ENCODE measurements at places on chromosomes 4 and X. TPM values are rescaled to one million over a fixed set of nuclear protein-coding genes. Genes with fewer than 3 reads are reported as not detected.
A peak's percentile ranks its signal among the peaks of the same experiment; 100 is the strongest.

PQBP1 gene
- 98.8 TPM for polyA plus RNA-seq

DNA sequence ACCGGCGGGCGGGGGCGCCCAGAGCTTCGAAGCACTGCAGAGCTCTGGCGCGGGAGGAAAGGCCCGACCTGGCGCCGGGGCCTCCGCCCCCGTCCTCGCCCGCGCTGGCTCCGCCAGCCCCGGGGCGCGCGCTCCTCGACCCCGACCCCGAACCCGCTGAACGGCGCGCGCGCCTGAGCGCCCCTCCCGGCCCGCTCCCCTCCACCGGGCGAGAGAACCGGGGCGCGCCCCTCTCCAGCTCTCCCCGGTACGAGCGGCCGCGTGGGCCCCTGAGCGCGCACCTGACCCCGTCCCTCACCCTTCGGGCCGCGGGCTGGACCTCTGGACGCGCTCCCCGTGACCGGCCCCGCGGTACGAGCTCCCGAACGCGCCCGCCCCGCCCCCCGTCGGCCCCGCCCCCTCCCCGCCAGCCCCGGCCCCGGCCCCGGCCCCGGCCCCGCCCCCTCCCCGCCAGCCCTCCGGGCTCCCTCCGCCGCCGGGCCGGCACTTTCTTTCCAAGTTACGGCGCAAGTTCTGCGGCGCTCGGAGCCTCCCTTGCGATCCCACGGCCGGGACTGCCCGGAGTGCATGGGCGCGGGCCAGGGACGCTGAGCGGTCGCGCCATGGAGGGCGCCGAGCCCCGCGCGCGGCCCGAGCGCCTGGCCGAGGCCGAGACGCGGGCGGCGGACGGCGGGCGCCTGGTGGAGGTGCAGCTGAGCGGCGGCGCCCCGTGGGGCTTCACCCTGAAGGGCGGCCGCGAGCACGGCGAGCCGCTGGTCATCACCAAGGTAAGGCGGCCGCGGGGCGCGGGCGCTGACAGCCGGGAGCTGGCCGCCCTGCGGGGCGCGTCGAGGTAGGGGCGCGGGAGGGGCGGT, at the start of gene SHROOM2:
TSS of gene SHROOM2 (plus strand) at position 486 of the 854 bp plus-strand sequence. CDS start at position 603, 117 bp downstream.
- no peak for DNase-seq

DNA sequence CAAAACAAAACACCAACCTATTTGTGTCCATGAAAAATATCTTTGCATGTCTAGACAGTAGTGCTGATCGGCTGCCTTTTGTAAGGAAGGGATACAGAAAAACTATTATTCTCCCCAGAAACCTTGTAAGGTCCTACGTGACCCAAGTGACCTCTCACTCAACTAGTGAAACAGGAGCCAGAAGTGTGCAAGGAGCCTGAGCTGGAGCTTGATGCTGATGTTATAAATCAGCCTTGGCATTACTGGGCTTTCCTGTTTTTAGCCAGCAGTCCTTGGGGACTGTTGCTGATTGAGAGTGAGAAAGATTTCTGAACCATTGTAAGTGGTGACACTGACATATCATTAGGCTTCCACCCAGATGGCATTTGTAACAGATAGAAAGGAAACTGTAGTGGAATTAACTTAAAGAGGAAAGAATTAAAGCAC, 100.8 kb upstream of the LIMCH1 start:
- DNase-seq: no peak

- DNase-seq: no peak
Measured at GRCh38 chr4:184897895-184898294, 72.1 kb upstream of the ACSL1 start.

DNA sequence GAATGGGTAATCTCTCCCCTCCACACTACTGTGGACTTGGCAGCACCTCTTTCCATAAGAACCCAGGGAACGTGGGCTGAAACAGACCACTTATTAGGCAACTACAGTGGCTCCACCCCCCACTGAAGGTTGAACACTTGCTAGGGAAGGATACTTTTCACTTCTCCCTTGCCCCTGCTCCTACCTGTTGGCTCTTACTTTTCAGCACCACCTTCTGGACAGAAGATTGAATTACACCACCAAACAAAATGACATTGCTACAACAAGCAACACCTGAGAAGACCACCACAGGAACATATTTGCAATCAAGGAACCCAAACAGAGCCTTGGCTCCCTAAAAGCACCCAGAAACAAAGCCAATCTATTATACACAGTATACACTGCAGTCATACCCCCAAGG, 132.1 kb upstream of the CXCL13 start:
- no peak for DNase-seq

GRCh38 chr4:48333587-48333986, 7.7 kb upstream of the SLAIN2 start:
- no peak for DNase-seq

DNA sequence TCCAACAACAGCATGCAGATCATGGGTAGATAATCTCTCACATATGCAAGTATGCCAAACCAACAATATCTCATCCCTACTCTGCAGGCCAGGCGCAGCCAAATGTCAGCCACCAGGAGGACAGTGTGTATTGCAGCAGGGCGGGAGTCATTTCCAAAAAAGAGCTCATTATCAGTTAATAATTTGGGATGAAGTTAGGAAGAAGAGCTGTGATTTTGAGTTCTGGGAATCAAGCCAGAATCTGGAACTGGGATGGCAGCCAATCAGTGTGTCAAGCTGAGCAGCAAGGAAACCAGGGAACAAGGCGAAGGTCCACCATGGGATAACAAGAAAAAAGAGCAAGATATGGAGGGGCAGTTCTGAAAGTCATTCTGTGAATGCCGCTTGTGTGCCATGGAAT, 88.2 kb upstream of the CAMK2D start:
- DNase-seq: no peak

DNA sequence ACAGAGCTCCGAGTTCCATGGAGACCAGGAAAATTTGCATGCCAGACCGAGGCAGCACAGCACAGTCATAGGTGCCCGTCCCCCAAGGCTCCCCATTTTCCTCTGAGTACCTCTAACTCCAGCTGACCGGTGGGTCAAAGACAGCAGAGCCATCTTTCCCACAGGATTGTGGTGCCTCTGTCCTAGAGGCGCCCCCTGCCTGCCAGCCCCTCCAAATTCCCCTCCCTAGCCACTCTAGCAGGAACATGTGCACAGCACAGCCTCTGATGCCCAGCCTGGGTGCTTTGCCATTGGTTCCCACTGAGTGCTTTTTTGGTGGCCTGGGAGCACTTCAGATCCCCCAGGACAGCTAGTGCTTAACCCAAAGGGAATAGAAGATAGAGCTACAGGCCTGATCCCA, 368.5 kb upstream of the PABPC5 start:
- DNase-seq: no peak

GRCh38 chrX:46758163-46758955, 559 bp downstream of the SLC9A7 start:
- no peak for DNase-seq

ITIH6 gene
- polyA plus RNA-seq: not detected

SPP1 gene
- polyA plus RNA-seq: 0.70 TPM

- peak; percentile 91 for DNase-seq
Measured at GRCh38 chr4:184825896-184826690, at the start of gene ACSL1. TSS of gene ACSL1 (minus strand) at chr4:184825968. CDS start at chr4:184803514, 22,454 bp downstream.

CYP4V2 gene
- polyA plus RNA-seq: 5.0 TPM

FREM3 gene
- 0.01 TPM for polyA plus RNA-seq

DNA sequence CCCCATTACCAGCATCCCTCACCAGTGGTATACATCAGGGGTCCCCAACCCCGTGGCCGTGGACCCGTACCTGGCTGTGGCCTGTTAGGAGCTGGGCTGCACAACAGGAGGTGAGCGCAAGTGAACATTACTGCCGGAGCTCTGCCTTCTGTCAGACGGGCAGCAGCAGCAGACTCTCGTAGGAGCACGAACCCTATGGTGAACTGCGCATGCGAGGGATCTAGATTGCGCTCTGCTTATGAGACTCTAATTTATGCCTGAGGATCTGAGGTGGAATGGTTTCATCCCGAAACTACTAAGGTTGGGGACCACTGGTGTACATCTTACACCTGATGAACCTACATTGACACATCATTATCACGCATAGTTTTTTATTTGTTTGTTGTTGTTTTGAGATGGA, 52.8 kb upstream of the DHX15 start:
- no peak for DNase-seq

GRCh38 chrX:149124526-149125108, 380.5 kb downstream of the IDS start:
- no peak for DNase-seq

WAS gene
- polyA plus RNA-seq: 0.45 TPM

DNA sequence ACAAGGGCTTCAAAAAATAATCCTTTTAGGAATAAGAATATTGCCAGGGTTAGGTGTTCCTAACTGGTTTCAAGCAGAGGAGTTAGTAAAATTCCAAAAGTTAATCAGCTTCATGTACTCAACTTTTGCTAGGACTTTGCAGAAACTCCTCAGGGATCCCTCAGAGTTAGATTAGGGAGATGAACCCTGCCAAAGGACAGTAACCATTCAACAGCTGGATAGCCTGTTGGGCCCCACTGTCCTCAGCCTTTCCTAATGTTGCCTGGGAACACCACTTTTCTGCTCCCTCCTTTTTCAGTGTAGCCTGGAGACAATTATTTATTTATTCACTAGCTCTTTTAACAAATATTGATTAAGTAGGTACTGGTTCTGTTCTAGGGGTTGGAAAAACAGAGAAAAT, 53.8 kb downstream of the NFKB1 start:
- no peak for DNase-seq

CTAG1B gene
- not detected for polyA plus RNA-seq

GRCh38 chr4:4560136-4560535, 18.3 kb upstream of the STX18 start:
- DNase-seq: no peak

- DNase-seq: no peak
Measured at GRCh38 chr4:181194096-181194495, 1049.1 kb upstream of the TENM3 start.

- DNase-seq: no peak
Measured at GRCh38 chrX:133566876-133567275, 151.6 kb upstream of the GPC4 start.

GRCh38 chrX:51182545-51182944, 150.1 kb upstream of the NUDT10 start:
- no peak for DNase-seq

- DNase-seq: no peak
Measured at GRCh38 chr4:142778430-142778829, 67.7 kb downstream of the INPP4B start.

CDX4 gene
- polyA plus RNA-seq: not detected

DIPK2B gene
- polyA plus RNA-seq: 14.0 TPM

GRCh38 chr4:110074570-110074969, 123.8 kb downstream of the ELOVL6 start:
- DNase-seq: no peak

- no peak for DNase-seq
Measured at GRCh38 chr4:145503486-145504072, 21.9 kb downstream of the SMAD1 start.

DNA sequence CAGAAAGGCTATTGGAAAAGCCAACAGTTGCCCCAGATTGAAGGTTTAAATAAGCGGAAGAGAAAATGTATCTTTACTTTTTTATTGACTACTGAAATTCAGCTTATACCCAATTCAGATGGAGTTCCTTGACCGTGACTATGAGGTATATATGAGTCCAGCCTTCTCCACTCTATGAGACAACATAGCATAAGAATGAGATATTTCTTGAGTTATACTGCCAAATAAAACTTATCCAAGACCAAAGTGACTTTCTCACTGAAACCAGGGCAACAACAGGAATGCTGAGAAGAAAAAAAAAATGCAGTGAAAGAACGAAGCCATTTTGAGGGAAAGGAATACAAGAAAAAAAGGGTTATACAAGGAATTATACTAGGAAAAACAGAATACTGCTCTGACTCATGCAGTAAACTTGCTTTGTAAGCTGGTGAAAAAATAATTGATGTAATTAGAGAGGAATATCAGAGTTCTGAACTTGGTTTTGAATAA, 16.3 kb upstream of the PDK3 start:
- no peak for DNase-seq

- DNase-seq: no peak
Measured at GRCh38 chrX:20421275-20421674, 154.6 kb upstream of the RPS6KA3 start.

- DNase-seq: no peak
Measured at GRCh38 chr4:37601531-37601930, 84.6 kb downstream of the RELL1 start.

DNA sequence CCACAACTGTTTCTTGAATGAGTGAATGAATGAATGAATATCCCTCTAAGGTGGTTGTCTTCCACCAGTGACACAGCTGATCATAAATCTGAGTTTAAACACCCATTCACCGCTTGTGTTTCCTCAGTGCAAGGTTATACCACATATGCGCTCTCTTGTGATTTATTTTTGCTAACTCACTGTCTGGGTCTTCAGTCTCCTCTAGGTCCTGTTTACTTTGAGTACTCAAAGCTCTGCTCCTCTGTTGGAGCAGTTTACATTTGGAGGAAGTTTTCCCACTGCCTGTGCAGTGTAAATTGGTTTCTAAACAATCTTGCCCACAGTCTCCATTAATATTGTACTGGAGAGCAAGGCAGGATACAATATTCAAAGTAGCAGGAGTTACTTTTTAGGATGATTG, 212.6 kb upstream of the JADE1 start:
- no peak for DNase-seq

DNA sequence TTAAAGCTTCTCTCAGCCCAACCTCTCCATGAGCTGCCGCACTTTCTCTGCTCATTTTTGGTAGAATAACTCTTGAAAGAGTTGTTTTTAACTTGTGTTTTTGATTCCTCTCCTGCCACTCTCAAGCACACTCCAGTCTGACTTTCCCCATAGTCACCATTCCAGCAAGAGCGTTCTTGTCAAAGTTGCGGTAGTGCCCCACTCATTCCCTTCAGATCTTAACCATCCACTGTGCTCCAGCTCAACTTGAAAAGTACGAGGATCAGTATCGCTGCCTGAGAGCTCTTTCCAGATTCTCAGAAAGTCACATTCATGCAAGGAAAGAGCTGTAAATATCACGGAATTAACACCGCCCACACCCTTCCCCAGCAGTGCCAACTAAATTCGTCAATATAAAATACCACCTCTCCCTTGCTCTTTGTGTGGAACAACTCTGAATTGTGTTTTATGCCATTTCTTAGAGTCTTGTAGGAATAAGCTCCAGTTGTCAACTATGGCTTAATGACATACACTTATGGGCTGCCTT, 59.7 kb upstream of the IL15 start:
- DNase-seq: no peak

AFM gene
- not detected for polyA plus RNA-seq

CCDC160 gene
- polyA plus RNA-seq: not detected

GRCh38 chr4:38209654-38210053, 249.5 kb downstream of the PTTG2 start:
- no peak for DNase-seq

TADA2B gene
- polyA plus RNA-seq: 26.4 TPM

REST gene
- polyA plus RNA-seq: 2.5 TPM

ADH1C gene
- 10.6 TPM for polyA plus RNA-seq

- no peak for DNase-seq
Measured at GRCh38 chr4:88858752-88859151, 161.1 kb upstream of the NAP1L5 start.

DNA sequence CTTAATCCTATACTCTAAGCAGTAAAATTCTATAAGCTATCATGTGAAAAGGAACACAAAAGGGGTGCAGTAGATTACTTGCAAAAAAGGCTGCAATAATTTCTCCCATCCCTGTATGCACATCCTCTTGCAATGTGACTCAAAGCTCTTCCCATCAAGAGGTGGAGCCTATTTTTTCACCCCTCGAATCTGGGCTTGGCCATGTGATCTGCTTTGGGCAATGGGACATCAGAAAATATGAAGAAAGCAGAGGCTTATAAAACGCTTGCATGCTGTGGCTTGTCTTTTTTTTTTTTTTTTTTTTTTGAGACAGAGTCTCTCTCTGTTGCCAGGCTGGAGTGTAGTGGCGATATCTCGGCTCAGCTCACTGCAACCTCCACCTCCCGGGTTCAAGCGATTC, 33.0 kb downstream of the GEMIN8 start:
- no peak for DNase-seq
